Activated CD8-positive, alpha-beta memory T cell treated with anti-CD3 and anti-CD28 coated beads, Interleukin-2, amount 50 U/mL, for 4 hours (primary cell): ENCODE measurements at places on chromosomes 6 and 20.

DNA sequence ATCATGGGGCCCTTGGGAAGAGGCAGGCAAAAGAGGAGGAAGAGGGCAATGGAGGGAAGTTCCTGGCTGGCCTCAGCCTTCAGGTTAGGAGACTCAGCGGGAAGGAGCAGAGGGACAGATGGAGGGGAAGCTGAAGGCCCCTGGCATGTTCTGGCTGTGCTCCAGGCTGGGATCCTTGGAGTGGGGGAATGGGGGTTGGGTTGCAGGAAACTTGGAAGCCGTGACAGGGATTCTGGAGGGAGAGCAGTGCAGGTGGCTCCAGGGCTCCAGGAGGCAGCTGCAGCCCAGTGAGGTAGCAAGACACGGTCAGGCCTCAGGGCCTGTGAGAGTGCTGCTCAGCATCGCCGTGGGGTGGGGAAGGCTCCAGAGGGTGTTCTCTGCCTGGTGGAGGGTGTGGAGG lies 64.6 kb upstream of the SCP2D1 start:
- DNase-seq = no peak

- no peak for DNase-seq
Observed at GRCh38 chr6:138979813-138980668, 8.0 kb downstream of the REPS1 start.

DNA sequence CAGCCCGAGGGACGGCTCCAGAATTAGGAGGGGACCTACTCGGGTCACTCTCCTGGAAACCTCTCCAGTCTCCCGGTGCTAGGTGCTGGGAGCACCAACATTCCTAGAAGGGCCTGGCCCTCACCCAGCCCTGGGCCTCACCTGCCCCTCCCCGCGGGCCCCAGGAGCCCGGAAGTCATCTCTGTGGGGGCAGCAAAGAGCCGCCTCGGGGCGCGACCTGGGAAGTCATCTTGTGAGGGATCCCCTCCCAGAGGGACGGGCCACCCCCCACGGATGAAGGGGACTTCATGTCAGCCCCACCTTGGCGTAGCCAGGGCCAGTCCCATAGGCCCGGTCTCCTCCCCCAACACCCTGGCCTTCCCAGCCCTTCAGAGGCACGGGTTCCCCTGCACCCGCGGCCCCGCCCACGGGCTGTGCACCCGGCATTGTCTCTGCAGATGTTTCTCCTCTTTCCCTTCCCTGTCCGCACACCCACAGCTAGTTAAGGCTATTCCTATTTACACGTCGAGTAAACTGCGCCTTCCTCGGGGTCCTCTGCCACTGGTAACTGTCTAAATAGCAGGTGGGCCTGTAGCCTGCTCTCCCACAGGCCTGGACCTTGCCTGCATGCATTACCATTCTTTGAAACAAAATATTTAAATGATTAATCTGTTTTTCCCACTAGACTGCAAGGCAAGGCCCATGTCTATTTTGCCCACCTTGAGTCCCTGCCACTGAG lies 896 bp upstream of the RNASET2 start:
- DNase-seq = peak; percentile 50

GRCh38 chr6:82693094-82693493 lies 329.5 kb downstream of the TPBG start:
- no peak for DNase-seq

DNA sequence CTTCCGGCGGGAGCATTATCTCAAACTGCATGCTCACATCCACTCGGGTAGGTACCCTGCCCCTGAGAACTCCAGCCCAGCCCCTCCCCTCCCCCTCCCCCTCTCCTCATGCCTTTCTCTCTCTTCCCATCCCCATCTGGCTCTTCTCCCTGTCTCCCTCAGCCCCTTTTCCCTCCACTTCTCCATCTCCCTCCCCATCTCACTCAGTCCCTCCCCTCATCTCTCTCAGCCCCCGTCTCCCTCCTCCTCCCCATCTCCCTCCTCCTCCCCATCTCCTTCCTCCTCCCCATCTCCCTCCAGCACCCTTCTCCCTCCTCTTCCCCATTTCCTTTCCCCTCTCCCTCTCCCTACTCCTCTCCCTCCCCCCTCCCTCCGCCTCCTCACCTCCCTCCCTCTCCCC lies 27.3 kb upstream of the CHMP4B start:
- DNase-seq = no peak

GRCh38 chr6:137269803-137270202 lies 50.6 kb upstream of the IFNGR1 start:
- DNase-seq = no peak

DNA sequence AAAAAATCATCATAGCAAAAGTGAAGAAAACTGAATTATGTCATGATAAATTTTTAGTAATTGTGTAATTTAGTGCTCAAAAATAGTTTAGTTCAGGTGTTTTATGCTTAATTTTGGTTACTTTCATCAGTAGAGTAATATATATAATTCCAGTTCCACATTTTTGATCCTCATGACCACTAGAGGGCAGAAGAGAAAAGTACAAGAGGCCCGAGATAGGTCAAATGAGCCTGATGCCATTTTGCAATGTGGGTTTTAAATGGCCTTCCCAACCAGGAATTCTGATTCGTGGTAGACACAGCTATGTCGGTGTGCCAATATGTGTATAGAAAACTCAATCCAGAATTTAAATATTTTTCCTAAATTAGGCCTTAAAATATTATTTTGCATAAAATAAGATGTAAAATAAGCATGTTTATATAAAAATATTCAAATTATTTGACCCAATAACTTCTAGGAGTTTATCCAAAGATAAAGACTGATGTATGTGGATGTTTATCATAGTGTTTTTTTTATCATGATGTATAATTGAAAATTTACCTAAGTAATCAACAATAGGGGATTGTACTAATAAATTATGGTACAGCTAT lies 159.7 kb upstream of the RPS6KA2 start:
- DNase-seq = no peak

- DNase-seq = no peak
Observed at GRCh38 chr6:37619641-37620040, 78.0 kb downstream of the MDGA1 start.

DNA sequence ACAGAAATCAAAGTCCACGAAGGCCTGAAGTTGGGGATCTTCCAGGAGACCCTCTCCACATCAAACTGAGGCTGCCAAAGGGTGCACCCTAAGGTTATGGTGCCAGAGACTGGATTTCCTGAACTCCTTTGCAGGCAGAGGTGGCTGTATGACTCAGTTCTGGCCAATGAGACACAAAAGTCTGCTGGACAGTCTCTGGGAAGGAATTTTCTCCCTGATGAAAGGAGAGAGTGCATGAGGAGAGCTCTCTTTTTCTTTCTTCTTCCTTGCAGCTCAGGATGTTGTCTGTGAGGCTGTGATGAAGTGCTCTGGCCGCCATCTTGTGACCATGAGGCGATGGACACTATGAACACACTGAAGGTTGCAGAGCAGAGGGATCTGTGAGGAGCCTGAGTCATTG lies 85.2 kb downstream of the MDGA1 start:
- DNase-seq = no peak

DNA sequence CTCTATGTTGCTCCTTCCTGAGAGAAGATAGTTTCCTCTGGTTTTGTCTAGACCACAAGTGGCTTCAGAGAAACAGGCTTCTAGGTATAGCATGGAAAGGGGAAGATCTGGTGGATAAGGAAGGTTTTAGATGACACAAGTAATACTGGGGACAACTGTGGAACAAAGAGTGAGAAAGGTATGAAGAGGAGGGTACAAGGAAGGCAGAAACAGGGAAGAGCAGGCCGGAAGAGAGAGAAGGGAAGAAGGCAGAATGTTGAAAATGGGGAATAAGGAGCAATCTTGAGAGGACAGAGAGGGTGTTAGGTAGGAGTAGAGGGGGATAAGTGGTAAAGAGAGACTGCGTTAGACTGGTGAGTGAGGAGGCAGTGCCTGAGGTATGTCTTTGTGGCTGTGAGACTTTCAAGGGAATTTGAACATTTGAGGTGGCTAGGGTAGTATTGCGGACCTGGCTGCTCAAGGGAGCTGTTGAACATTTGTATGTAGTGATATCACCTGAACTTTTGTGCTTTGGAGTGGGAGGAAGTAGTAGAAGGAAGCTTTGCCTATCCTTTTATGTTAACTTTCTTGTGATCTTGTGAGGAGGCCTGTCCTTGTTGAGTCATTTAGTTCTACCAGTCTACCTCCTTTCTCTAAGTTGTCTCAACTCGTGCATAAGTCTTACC lies 69.5 kb downstream of the FOXO3 start:
- no peak for DNase-seq

- DNase-seq = no peak
Observed at GRCh38 chr6:4314201-4314707, 178.9 kb upstream of the ECI2 start.

- peak; percentile 20 for DNase-seq
Observed at GRCh38 chr6:106360989-106361430, 493 bp downstream of the CRYBG1 start.
